SJSA1 (cell line): ENCODE measurements at places on chromosomes 6 and 20. TPM values are rescaled to one million over a fixed set of nuclear protein-coding genes. Genes with fewer than 3 reads are reported as not detected.

RFX6 gene
- not detected in 2 replicates for total RNA-seq

GRIK2 gene
- total RNA-seq = 0.97 and 2.3 TPM in 2 replicates

RIPOR2 gene
- total RNA-seq = 4.5 and 6.2 TPM in 2 replicates

TAAR1 gene
- total RNA-seq = not detected in 2 replicates

STMND1 gene
- 1.00 TPM in 1 of 2 replicates, not detected in the other for total RNA-seq

CLPSL1 gene
- total RNA-seq = not detected in 2 replicates

DAAM2 gene
- 0.29 TPM in 1 of 2 replicates, not detected in the other for total RNA-seq

BRPF3 gene
- total RNA-seq = 12.5 and 13.0 TPM in 2 replicates

METTL24 gene
- 0.58 TPM in 1 of 2 replicates, not detected in the other for total RNA-seq

CTNNBL1 gene
- 37.3 and 49.1 TPM in 2 replicates for total RNA-seq

DNA sequence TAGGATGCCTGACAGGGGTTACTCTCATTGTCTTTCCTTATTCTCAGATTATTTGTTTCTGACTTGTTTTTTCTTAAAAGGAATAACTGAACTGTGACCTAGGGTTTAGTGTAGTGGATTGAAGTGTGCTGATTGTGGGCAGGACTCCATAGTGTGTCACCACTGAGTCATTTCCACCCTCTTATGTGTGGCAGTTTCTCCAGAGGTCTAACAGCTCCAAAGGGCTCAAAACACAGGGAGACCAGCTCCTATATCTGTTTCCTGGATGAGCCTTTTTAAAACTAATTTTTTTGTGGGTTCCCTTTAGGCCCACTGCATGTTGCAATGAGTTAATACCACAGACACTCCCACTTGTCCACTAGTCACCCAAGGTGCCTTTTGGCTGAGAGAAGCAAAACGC, 951.1 kb upstream of the ADGRB3 start:
- H3K36me3 ChIP-seq = no peaks in the 10 kb centered on the region
- no peak overlapping the region for H3K4me3 ChIP-seq
- H3K27me3 ChIP-seq = no peaks in the 10 kb centered on the region
- DNase-seq = no peak

DNA sequence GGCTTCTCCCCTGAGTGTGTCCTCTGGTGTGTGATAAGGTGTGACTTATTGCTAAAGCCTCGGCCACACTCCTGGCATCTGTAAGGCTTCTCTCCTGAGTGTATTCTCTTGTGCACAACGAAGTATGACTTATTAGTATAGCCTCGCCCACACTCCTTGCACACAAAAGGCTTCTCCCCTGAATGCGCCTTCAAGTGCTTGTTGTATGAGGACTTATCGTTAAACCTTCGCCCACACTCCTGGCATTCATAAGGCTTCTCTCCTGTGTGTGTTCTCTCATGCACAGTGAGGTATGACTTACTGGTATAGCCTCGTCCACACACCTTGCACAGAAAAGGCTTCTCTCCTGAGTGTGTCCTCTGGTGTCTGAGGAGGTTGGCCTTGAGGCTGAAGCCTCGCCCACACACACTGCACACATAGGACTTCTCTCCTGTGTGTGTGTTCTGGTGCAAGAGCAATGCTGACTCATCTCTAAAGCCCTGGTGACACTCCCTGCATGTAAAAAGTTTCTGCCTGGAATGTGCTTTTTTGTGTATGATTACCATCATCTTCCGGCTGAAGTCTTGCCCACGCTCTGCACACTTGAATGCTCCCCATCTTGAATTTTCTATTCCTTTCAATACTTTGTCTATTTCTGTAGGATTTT, 20.4 kb downstream of the ZNF337 start:
- H3K36me3 ChIP-seq = peaks cover 64% of the 10 kb centered on the region
- no peak overlapping the region for H3K4me3 ChIP-seq
- H3K4me1 ChIP-seq = 0 out of 2 replicates have a peak, but pooled peaks cover 6% of the 10 kb centered on the region
- H3K27ac ChIP-seq = no peak overlapping the region
- DNase-seq = no peak

DNA sequence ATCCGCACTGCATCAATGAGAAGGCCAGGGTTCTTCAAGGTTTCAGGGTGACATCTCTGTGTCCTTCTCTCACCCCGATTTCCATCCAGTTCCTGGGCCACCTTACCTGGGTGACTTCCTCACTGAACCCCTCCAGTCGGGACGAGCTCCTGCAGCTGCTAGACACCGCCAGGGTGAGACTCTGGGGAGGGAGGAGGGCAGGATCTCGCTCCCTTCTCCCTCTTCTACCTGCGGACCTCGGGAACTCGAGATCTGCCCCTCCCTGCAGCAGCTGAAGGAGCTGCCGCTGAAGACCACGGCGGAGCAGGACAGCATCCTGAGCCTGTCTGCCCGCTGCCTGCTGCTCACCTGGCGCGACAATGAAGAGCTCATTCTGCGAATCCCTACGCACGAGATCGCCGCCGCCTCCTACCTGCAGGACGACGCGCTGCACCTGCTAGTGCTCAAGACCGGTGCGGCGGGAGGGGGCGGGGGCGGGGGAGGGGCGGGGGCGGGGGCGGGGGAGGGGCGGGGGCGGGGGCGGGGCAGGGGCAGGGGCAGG, 7.5 kb downstream of the CCM2L start:
- peaks cover 13% of the 10 kb centered on the region for H3K4me1 ChIP-seq
- H3K36me3 ChIP-seq = no peaks in the 10 kb centered on the region
- no peak overlapping the region for H3K27ac ChIP-seq
- DNase-seq = no peak
- peaks cover 35% of the 10 kb centered on the region for H3K27me3 ChIP-seq

GRCh38 chr6:140563728-140564127, 1189.3 kb upstream of the CITED2 start:
- DNase-seq = no peak
- no peaks in the 10 kb centered on the region for H3K27me3 ChIP-seq
- H3K27ac ChIP-seq = no peak overlapping the region
- no peaks in the 10 kb centered on the region for H3K36me3 ChIP-seq
- H3K4me3 ChIP-seq = no peak overlapping the region
- peaks cover 15% of the 10 kb centered on the region for H3K4me1 ChIP-seq

DNA sequence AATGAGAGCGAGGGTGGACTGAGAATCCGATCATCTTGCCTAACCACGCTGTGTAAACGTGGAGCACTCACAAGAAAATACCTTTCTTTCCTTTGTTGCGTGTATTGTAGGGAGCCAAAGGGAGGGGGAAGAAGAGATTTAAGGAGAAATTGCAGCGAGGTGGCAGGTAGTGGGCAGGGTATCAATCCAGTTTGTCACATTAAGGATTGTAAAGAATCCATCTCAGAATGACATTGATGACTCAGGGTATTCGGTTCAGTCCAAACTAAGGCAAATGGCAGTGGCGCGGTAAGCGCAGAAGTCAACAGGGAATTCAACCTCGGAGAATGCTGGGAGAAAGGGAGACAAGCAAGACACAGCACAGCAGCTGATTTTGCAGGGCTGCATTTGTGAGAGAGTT, 146.2 kb downstream of the ID4 start:
- no peaks in the 10 kb centered on the region for H3K36me3 ChIP-seq
- H3K27me3 ChIP-seq = no peaks in the 10 kb centered on the region; the same call in 1 of the 2 replicates
- no peak for DNase-seq
- no peak overlapping the region for H3K4me3 ChIP-seq

- H3K27ac ChIP-seq = no peak overlapping the region
- no peak for DNase-seq
- no peaks in the 10 kb centered on the region for H3K36me3 ChIP-seq
- H3K27me3 ChIP-seq = no peaks in the 10 kb centered on the region
- no peak overlapping the region for H3K4me3 ChIP-seq
These were observed 52.0 kb upstream of the KLHL31 start for GRCh38 chr6:53717566-53717965.

DNA sequence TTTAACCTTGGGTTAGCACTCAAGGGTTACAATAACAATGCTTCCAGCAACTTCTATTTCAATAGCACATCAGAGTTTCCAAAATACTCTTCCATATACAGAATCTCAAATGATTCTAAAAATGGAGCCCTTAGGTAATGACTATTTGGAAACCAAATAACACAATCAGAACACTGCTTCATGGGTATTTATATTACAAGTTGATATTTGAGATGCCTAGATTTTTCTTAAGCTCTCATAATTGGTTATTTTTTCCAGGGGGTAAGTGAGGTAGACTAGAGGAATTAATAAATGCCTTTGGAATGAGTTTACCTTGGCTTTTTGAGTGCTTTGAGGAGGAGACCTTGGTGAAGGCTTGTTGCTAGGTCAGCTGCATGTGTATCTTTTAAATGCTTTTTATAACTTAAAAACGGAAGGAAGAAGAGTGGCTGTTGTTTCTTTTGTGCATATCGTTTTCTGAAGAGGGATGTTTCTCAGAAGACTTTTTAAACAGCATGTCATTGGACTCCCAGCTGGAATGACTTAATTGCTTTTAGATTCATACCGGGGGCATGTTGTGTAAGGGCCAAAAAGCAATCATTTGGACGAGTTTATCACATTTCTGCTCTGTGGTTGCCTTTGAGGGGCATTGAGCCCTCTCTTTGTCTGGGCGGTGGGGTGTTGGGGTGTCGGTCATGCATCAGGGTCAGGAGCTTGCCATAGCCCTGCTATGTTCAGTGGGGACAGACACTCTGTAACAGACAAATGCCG, 186.0 kb downstream of the DTNBP1 start:
- no peak overlapping the region for H3K4me3 ChIP-seq
- no peak overlapping the region for H3K27ac ChIP-seq
- no peak for DNase-seq

DNA sequence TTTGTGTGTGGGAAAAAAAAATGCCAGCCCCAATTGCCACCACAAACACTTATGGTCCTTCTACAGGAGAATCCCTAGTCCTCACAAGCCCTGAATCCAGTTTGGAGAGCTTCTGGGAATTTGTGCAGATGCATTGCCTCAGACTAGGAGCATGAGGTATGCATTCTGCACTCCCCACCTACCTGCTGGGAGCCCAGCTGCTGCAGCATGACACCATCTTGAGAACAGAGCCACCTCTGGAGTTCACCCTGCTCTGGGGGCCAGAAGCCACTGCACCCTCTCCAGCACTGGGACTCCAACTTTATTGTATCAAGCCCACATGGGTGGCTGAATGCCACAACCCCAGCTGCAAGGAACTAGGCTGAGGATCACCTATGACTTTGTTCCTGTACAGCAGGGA, 568.5 kb upstream of the ID4 start:
- no peak overlapping the region for H3K27ac ChIP-seq
- DNase-seq = no peak
- no peaks in the 10 kb centered on the region for H3K4me1 ChIP-seq
- H3K36me3 ChIP-seq = no peaks in the 10 kb centered on the region
- H3K4me3 ChIP-seq = no peak overlapping the region

DNA sequence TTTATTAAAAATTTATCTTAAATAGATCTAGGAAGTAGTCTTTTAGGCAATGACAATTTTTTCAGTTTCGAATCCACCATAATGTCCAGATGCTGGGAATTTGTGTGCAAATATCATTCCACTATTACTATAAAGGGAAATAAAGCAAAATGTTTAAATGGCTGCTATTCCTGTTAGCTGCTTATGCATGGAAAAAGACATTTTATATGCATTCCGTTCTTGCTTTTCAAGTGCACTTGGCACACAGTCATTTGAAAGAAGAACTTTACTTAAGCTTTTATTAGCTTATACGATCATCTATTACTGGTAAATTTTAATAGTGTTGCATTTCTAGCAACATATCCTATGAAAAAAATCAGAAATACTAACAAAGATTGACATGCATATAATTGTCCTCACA, 42.0 kb downstream of the PRL start:
- no peaks in the 10 kb centered on the region for H3K27me3 ChIP-seq
- H3K27ac ChIP-seq = no peak overlapping the region
- DNase-seq = no peak
- H3K4me3 ChIP-seq = no peak overlapping the region
- H3K36me3 ChIP-seq = no peaks in the 10 kb centered on the region
- peaks cover 17% of the 10 kb centered on the region for H3K4me1 ChIP-seq

- no peaks in the 10 kb centered on the region for H3K4me1 ChIP-seq
- no peak overlapping the region for H3K4me3 ChIP-seq
- no peak overlapping the region for H3K27ac ChIP-seq
- H3K36me3 ChIP-seq = no peaks in the 10 kb centered on the region
- H3K27me3 ChIP-seq = no peaks in the 10 kb centered on the region
- DNase-seq = no peak
These were observed 16.4 kb upstream of the CFAP206 start for GRCh38 chr6:87391334-87391733.

- no peaks in the 10 kb centered on the region for H3K27me3 ChIP-seq
- H3K4me1 ChIP-seq = no peaks in the 10 kb centered on the region
- peaks cover 20% of the 10 kb centered on the region for H3K36me3 ChIP-seq
These were observed 38.3 kb downstream of the MAPK14 start for GRCh38 chr6:36065916-36066315.

DNA sequence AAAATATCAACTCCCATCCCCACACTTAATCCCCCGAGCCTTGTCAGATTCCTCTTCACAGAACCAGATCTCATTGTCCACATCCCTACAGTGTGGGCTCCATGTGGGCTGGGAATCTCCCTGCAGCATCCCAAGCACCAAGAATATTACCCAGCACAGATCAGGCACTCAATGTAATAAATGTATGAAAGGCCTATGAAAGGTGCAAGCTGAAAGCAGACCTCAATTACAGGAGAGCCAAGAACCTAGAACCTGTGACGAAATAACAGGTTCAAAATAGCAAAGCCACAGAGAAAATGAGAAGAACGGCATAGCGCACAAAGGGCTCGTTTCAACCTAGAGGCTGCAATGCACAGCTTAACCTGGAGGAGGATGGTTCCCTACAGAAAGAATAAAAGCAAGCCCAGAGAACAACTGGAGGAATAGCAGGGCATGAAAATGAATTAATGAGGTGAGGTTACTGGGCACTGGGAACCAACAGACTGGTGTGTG, 3.1 kb downstream of the SLC23A2 start:
- DNase-seq = no peak
- no peak overlapping the region for H3K27ac ChIP-seq
- no peak overlapping the region for H3K4me3 ChIP-seq
- H3K4me1 ChIP-seq = peaks cover 13% of the 10 kb centered on the region

DNA sequence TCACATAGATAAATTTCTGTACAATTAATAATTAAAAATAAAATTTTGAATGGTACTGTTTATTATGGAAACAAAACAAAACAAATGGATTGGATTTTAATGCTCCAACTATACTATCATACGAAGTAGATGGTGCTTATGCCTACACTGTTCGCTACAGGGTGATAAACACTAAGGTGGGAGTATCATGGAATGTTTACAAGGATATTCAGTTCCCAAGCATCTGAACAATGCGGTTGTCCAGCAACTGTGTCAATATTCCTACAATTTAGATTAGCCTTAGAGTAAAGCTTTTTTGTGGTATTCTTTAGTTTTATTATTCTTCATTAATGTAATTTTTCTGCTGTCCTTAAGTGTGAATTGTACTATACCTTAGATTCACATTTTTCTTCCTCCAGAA, 105.1 kb downstream of the MMS22L start:
- H3K36me3 ChIP-seq = peaks cover 11% of the 10 kb centered on the region
- no peak overlapping the region for H3K27ac ChIP-seq
- H3K4me3 ChIP-seq = no peak overlapping the region
- DNase-seq = no peak
- H3K27me3 ChIP-seq = no peaks in the 10 kb centered on the region

GRCh38 chr6:66896415-66896814, 1189.4 kb upstream of the EYS start:
- H3K36me3 ChIP-seq = no peaks in the 10 kb centered on the region
- no peaks in the 10 kb centered on the region for H3K4me1 ChIP-seq
- no peaks in the 10 kb centered on the region for H3K27me3 ChIP-seq
- no peak overlapping the region for H3K27ac ChIP-seq
- DNase-seq = no peak
- H3K4me3 ChIP-seq = no peak overlapping the region
